Pancreas (tissue), 10 donors: ENCODE measurements at places on chromosomes 3 and 15. TPM values are rescaled to one million over a fixed set of nuclear protein-coding genes. Genes with fewer than 3 reads are reported as not detected.

DNA sequence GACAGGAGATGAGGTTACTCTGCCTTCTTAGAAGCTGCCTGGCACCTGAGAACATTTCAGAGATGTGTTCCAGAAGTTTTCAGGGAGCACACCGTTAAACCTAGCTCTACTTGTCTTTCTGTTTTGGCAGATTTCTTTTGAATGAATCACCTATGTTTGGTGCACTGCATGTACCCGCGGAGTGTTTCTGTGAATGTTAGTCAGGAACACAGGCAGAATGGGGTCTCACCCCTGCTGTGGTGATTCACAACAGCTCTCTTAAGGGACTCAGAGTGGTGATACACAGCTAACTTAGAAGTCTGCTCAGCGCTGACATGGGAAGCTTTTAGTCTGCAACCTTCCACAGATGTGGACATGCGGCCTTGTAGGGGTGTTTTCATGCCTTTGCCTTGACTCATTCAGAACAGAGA lies 24.0 kb downstream of the TSEN2 start:
- no peak overlapping the region for H3K27ac ChIP-seq
- H3K27me3 ChIP-seq: no peaks in the 10 kb centered on the region
- H3K36me3 ChIP-seq: peaks cover 7% of the 10 kb centered on the region
- H3K4me3 ChIP-seq: no peak overlapping the region
- no peak for DNase-seq
- no peaks in the 10 kb centered on the region for H3K4me1 ChIP-seq

- no peaks in the 10 kb centered on the region for H3K36me3 ChIP-seq
- no peaks in the 10 kb centered on the region for H3K4me1 ChIP-seq
- H3K27me3 ChIP-seq: no peaks in the 10 kb centered on the region
- DNase-seq: peak; percentile 2
- no peak overlapping the region for H3K4me3 ChIP-seq
Observed at GRCh38 chr15:101027920-101028319, 108.8 kb downstream of the LRRK1 start.

GRCh38 chr3:195809291-195809785 lies 2.4 kb downstream of the MUC4 start:
- H3K4me1 ChIP-seq: no peaks in the 10 kb centered on the region
- H3K36me3 ChIP-seq: no peaks in the 10 kb centered on the region

DNA sequence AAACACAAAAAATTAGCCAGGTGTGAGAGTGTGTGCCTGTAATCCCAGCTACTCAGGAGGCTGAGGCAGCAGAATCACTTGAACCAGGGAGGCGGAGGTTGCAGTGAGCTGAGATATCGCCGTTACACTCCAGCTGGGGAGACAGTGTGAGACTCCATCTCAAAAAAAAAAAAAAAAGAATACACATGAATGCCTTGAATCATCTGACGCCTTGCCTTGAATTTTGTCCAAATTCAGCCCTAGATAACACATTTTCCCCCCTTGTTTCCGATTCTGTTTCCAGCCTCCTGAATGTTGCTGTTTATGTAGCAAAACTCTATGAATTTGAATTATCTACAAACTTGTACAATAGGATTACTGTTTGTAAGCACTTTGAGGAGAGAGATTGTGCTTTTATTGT lies 98.7 kb upstream of the ARL6 start:
- no peak for DNase-seq
- H3K27me3 ChIP-seq: no peaks in the 10 kb centered on the region
- no peak overlapping the region for H3K27ac ChIP-seq
- no peaks in the 10 kb centered on the region for H3K4me1 ChIP-seq
- H3K4me3 ChIP-seq: no peak overlapping the region

DNA sequence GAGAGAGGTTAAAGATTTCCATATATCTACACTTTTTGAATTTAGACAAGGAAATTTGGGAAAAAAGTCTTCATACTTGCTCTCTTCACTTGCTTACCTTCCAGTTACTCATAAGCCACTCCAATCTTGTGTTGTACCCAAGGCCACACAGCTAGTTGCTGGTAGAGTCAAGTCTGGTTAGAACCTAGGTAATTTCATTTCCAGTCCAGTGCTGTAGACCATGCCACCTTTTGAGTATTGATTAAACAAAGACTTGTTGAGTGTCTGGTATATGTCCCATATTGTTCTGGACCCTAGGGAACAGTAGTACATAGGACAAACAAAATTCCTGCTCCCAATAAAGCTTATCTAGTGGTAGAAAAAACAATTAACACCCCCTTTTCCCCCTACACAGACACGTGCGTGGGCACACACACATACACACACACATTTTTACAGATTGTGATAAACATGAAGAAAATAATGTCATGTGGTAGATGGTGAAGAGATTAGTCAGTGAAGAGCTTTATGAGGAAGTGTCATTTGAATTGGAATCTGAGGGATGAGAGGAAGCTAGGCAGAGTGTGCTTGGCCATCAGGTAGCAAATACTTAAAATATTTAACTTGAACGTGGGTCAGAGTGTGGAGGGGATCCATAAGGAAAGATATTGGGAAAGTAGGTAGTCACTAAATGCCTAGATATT lies 2.1 kb downstream of the CMC1 start:
- no peak overlapping the region for H3K4me3 ChIP-seq
- H3K27me3 ChIP-seq: no peaks in the 10 kb centered on the region
- DNase-seq: no peak
- no peak overlapping the region for H3K27ac ChIP-seq
- peaks cover 23% of the 10 kb centered on the region for H3K4me1 ChIP-seq

DNA sequence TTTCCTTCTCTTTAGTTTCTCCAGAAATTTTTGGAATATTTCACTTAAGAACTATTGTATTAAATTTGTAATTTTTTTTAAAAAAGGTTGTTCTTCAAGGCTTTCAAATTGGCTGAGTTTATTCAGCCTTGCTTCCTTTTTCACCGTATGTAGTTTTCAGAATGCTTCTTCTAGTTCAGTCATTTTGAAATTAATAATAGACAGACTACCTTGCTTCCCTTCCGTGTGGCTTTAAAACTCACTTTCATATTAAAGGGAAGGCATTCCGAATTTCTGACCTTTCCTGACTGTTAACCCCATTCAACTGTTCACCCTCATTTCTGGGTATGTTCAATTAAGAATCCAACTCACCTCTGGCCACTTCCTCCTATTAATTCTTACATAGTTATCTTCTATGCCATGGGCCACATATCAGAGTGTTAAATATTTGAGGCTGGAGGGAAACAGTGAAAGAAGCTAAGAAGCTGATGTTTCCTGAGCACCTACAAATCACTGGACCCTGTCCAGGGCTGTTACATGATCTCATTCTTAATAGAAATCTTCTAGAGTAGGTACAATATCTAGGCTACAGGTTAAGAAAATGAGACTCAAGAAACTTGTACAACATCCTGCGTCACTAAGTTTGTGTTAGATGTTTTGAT lies 237.5 kb downstream of the P3H2 start:
- H3K36me3 ChIP-seq: no peaks in the 10 kb centered on the region
- no peaks in the 10 kb centered on the region for H3K4me1 ChIP-seq

GRCh38 chr15:57635300-57635909 lies 43.7 kb downstream of the MYZAP start:
- H3K36me3 ChIP-seq: no peaks in the 10 kb centered on the region
- peak overlapping the region; percentile 36 for H3K27ac ChIP-seq
- no peak for DNase-seq
- no peak overlapping the region for H3K4me3 ChIP-seq
- H3K4me1 ChIP-seq: peaks cover 24% of the 10 kb centered on the region

DNA sequence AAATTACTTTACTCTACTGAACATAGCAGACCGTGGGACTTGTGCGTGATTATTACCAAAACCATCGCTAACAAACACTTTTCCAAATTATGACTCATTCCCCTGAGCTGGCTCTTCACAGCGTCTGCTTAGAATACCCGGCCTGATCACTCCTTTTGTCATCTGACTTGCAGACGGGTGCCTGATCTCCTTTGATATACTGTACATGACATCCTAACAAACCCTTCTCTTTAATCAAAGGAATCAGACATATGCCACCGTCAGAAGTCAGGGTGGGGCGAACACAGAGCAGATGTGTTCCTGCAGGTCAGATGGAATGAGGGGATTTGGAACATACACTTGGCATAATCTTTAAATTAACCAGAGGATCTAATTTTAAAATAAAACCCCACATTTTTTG lies 48.5 kb upstream of the SH3GL3 start:
- no peak for DNase-seq
- no peak overlapping the region for H3K27ac ChIP-seq
- H3K4me3 ChIP-seq: no peak overlapping the region
- H3K27me3 ChIP-seq: no peaks in the 10 kb centered on the region
- no peaks in the 10 kb centered on the region for H3K36me3 ChIP-seq

- no peaks in the 10 kb centered on the region for H3K4me1 ChIP-seq
- no peak overlapping the region for H3K4me3 ChIP-seq
- DNase-seq: no peak
- no peaks in the 10 kb centered on the region for H3K36me3 ChIP-seq
- no peak overlapping the region for H3K27ac ChIP-seq
Observed at GRCh38 chr3:16467393-16467792, 46.1 kb downstream of the RFTN1 start.

GRCh38 chr3:20450611-20451010 lies 264.6 kb upstream of the SGO1 start:
- no peaks in the 10 kb centered on the region for H3K36me3 ChIP-seq
- H3K27me3 ChIP-seq: no peaks in the 10 kb centered on the region
- no peak overlapping the region for H3K4me3 ChIP-seq
- no peak for DNase-seq

GRCh38 chr3:22908989-22909507 lies 294.1 kb upstream of the UBE2E2 start:
- no peak overlapping the region for H3K27ac ChIP-seq
- H3K27me3 ChIP-seq: no peaks in the 10 kb centered on the region
- no peaks in the 10 kb centered on the region for H3K4me1 ChIP-seq
- no peak overlapping the region for H3K4me3 ChIP-seq
- no peak for DNase-seq

DNA sequence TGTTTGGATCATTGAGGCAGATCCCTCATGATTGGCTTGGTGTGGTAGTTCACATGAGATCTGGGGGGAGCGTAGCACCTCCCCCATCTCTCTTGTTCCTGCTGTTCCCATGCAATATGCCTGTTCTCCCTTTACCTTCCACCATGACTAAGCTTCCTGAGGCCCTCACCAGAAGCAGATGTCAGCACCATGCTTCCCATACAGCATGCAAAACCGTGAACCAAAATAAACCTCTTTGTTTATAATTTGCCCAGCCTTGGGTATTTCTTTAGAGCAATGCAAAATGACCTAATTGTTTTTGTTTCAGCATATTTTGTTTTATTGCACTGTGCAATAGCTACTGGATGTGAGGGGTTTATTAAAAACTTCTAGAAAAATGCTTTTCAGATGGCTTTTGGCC lies 56.6 kb upstream of the CHST2 start:
- H3K36me3 ChIP-seq: no peaks in the 10 kb centered on the region
- H3K27me3 ChIP-seq: no peaks in the 10 kb centered on the region
- no peak overlapping the region for H3K4me3 ChIP-seq
- H3K27ac ChIP-seq: no peak overlapping the region
- no peaks in the 10 kb centered on the region for H3K4me1 ChIP-seq

DNA sequence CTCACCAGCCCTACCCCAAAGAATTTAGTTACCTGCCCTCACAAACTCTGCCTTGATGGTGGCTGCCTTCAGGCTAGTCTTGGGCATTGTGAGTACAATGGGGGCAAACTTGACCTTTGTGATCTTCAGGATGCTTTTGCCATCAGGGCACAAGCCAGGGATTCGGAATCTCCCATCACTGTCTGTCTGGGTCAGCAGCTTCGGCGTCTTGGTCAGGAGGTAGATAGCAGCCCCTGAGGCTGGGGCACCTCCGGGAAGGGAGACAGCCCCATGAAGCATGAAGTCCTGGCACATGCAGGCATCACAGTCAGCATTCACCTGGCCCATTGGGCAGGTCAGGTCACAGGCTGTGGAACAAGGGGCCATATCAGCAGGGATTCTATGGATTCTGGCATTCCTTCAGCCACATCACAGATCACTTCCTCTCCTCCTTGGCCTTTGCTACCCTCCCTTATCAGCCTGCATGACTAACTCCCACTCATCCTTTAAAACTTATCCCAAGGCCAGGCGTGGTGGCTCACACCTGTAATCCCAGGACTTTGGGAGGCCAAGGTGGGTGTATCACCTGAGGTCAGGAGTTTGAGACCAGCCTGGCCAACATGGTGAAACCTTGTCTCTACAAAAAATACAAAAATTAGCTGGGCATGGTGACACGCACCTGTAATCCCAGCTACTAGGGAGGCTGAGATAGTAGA lies 6.9 kb downstream of the CILP start:
- no peaks in the 10 kb centered on the region for H3K36me3 ChIP-seq
- no peak overlapping the region for H3K27ac ChIP-seq
- H3K4me3 ChIP-seq: no peak overlapping the region
- no peaks in the 10 kb centered on the region for H3K27me3 ChIP-seq

DNA sequence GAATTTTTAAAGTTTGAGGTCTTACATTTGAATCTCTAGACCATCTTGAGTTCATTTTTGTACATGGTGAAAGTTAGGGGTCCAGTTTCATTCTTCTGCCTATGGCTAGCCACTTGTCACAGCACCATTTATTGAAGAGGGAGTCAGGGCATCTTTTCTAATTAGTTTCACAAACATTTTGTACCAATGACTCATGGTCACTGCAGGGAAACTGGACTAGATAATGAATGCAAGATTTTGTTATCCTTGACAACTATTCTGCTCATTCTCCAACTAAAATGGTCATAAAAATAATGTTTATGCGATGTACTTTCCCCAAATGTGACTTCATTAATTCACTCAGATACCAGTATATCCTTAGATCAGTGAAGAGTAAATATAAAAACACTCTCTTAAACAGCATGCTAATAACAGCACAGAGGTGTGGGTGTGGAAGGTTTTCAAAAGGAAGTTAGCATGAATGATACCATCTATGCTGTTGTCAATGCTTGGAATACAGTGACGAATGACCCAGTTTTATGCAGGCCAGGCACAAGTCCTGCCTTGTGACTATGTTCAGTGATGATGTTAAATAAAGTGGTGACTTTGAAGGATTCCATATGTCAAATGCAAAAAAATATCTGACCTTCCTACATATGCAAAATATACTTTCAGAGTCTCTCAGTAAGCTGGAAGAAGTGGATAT lies 314.9 kb upstream of the TMCO5A start:
- no peaks in the 10 kb centered on the region for H3K36me3 ChIP-seq
- H3K4me1 ChIP-seq: no peaks in the 10 kb centered on the region
- DNase-seq: no peak
- no peaks in the 10 kb centered on the region for H3K27me3 ChIP-seq

Gene C3orf20
- total RNA-seq: not detected

Gene MESP2
- not detected for total RNA-seq

Gene TNIK
- total RNA-seq: 7.6 TPM

Gene GOLGA6A
- not detected for total RNA-seq

Gene STRC
- 0.28 TPM for total RNA-seq

Gene GOLGA8M
- 2.1 TPM for total RNA-seq

Gene NRG4
- total RNA-seq: 43.6 TPM

Gene TMEM266
- 3.3 TPM for total RNA-seq
